Astrocyte (in vitro differentiated cells and primary cell): ENCODE measurements at places on chromosomes 6 and 20.

- DNase-seq = peak; percentile 61
Measured at GRCh38 chr6:52416629-52417151, 3.5 kb upstream of the EFHC1 start.

DNA sequence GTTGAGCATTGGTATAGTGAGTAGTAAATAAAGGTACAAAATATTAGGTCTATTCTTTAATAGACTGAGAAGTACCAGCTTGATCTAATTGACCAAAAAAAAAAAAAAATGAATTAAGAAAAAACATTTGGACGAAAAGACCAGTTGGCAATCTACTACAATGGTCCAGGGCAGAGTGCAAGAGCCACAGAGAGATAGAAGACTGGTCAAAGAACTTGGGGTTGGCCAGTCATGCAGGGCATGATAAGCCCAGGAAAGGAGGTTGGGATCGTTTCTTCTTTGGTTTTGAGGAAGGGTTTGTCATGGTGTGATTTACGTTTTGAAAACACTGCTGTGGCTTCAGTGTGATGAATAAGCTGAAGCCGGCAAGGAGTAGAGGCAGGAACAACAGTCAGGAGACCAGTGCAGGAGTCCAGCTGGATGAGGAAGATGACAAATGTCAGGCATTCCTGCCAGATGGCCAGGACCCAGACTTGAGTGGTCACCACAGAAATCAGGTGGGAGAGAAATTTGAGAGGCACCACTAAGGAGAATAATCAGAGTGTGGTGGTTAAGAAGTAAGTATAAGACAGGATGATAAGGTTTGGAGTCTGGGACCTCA, 14.0 kb downstream of the SMLR1 start:
- DNase-seq = peak; percentile 85

DNA sequence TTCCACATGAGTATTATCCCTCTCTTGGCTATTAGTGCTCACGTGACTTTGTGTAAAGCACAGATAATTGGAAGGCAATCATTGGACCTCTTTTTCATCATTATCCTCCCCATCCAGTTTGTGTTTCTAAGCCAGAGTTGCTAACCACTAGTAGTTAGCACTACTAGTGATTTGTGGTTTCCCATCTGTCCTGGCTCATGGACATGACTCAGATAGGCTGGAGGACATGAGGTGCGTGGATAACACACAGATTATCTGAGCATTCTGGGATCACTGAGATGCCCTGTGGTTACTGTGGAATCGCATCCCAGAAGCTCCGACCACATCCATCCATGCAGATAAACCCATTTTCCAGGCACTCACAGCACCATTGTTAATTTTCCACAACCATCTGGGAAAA, 123.8 kb upstream of the NAA20 start:
- DNase-seq = peak; percentile 58

DNA sequence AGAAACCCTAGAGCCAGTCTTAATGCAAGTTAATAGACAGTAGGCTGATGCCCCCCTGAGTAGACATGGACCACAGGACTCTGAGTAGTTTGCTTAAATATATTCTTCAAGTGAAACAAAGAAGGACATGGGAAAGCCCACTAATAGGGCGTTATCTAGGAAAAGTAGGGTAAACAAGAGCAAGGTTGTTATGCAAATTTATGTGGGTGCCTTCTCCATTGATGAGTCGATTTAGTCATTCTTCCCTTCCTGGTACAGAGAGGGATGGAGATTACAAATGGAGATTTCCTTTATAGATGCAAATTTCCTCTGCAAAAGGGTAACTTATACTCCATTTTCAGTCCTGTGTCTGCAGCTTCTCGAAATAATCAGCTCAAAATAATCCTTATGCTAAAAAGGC, 262.0 kb downstream of the CD83 start:
- no peak for DNase-seq

GRCh38 chr20:48898210-48898609, 23.3 kb upstream of the ARFGEF2 start:
- DNase-seq = peak; percentile 41

GRCh38 chr20:40689943-40690835, 1.2 kb upstream of the MAFB start:
- DNase-seq = peak; percentile 69

GRCh38 chr6:18707714-18708439, 320.7 kb downstream of the RNF144B start:
- DNase-seq = no peak

GRCh38 chr6:151288712-151289398, 49.1 kb downstream of the AKAP12 start:
- DNase-seq = no peak

DNA sequence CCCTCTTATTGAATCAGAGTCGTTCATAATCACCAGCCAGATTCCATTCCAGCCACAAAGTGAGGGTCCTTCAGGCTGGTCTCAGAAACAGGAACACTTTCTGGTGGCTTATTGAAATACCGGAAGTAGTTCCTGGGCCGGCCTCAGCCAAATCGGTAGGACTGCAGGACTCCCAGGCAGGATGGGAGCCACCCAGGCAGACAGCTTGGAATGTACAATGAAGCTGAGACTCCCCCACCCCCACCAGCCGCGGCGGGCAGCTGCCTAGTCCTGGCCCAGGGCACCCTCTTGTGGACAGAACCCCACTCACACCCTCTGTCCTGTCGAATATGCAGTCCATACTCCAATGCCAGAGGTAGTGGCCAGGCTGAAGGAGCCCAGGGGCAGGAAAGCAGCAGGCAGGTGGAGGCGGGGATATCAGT, 43.8 kb downstream of the MDFI start:
- peak; percentile 75 for DNase-seq

DNA sequence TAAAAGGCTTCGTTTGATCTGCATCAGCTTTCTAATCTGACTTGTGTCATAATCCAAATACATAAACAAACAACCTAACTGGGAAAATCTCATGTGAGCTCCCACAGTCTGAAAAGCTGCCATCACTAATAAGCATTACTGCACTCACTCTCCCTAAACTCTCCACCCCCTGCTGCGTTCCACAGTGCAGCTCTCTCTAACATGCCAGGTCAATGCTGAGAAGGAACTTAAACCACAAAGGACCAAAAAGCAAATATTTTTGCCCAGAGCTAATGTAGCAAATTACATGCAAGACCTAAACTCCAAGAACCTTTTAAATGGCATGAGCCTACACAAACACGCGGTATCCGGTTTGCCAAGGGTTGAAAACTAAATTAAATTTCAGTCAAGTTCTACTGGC, 542.3 kb upstream of the JARID2 start:
- peak; percentile 95 for DNase-seq

DNA sequence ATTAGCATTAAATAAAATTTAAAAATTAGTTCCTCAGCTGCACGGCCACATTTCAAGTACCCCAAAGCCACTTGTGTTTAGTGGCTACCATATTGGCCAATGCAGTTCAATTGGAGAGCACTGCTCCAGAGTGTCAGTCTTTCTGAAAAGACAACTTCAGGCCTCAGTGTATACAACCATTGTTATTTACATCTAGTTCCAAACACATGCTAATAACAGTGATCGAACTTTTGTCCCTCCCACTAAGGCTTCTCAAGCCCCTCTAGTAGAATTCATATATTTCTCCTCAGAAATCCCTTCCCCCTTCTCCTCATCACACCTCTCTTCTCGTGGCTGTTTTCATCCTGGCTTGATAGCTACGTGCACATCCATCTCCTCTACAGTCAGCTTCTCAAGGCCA, 32.9 kb downstream of the HIVEP2 start:
- DNase-seq = no peak

- DNase-seq = peak; percentile 41
Measured at GRCh38 chr6:164164876-164165275, 750.4 kb downstream of the QKI start.

DNA sequence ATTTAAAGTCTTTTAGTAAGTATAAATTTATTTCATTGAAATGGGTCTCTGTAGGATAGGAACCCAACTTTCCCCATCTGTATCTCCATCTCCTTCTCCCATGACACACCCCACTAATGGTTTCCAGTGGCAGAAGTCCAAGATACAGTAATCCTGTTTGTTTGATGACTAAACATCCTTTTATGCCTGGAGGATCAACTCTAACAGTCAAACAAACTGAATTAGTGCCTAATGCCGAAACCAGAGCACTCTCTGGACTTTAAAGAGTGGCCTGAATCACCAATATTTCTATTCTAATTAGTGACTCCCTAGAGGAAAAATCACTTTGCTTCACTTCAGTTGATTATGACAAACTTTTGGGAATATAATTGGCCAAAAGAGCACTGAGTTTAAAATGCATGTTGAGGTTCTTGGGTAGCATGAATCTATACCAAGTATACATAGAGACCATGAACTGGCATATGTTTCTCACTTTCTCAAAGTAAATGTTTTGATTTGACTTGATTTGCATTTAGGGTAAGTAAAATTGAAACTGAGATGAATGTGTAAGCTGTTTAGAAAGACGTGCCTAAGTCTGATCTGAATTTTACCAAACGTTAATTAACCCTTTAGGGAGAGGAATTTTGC, 776.4 kb upstream of the NRSN1 start:
- peak; percentile 84 for DNase-seq

DNA sequence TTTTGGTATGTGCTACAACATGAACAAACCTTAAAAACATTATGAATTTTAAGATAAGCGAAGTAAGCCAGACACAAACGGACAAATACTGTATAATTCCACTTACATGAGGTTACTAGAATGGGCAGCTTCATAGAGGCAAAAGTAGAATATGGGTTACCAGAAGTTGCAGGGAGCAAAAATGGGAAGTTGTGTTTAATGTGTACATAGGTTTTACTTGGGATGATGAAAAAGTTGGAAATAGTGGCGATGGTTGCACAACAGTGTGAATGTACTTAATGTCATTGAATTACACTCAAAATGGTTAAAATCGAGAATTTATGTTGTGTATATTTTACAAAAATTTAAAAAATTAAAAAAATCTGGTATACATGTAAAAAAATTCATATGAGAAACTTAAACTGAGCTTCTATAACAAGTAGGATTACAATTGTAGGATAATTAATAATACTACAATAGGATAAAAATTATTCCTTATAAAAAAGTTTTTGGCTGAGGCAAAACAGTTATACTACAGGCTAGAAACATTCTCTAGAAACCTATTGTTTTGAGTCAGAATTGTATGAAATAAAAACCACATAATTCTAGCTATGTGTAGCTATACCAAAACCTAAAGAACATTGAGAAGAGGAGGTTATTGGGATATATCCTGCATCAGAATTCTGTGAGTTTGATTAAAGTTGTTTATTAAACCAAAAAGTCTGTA, 24.8 kb upstream of the DYNLRB1 start:
- DNase-seq = no peak

DNA sequence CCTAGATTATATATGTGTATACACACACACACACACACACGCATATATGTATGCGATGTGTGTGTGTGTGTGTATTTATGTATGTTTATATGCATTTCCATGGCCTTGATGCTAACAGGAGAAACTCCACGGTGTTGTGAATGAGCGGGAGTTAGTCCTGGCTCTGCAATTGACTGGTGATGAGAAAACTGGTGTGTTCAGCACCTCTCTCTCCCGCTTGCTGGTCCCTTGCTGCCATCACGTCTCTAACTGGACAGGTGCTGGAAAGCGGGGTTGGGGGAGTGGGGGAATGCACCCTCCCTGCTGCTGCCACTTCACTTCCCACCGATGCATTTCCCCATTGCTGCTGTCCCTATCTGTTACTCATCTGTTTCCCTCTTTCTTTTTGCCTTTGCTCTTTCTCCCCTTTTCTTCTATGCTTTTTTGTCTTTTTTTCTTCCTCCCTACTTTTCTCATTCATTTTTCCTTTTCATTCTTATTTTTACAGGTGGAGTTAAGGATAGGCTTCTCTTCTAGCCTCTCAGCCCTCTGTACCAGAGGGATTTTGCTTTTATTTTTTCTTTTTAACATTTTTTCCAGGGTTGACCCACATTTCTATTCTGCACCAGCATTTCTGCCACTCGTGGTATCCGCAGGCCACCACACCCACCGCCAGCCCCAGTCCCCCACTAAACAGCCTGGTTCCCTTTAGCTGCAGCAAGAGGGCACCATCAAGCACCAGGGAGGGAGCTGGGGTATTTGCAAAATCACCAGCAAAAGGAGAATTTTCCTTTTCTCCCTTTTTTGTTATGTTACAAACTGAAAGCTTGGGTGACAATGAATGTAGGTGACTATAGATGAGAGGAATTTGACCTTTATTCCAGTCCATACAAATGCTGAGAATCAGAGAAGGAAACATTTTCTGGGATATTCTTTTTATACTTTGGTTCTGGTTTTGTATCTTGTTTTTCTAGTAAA, 115.6 kb downstream of the TCP11 start:
- no peak for DNase-seq

GRCh38 chr20:30484009-30484748, 773.3 kb upstream of the DEFB115 start:
- no peak for DNase-seq

GRCh38 chr20:2663364-2663886, 591 bp downstream of the IDH3B start:
- DNase-seq = no peak

- DNase-seq = no peak
Measured at GRCh38 chr6:155436981-155437749, 18.5 kb downstream of the NOX3 start.

GRCh38 chr6:118507636-118508035, 40.5 kb upstream of the PLN start:
- DNase-seq = no peak

GRCh38 chr6:157974967-157975366, 6.7 kb upstream of the SYNJ2 start:
- DNase-seq = no peak

DNA sequence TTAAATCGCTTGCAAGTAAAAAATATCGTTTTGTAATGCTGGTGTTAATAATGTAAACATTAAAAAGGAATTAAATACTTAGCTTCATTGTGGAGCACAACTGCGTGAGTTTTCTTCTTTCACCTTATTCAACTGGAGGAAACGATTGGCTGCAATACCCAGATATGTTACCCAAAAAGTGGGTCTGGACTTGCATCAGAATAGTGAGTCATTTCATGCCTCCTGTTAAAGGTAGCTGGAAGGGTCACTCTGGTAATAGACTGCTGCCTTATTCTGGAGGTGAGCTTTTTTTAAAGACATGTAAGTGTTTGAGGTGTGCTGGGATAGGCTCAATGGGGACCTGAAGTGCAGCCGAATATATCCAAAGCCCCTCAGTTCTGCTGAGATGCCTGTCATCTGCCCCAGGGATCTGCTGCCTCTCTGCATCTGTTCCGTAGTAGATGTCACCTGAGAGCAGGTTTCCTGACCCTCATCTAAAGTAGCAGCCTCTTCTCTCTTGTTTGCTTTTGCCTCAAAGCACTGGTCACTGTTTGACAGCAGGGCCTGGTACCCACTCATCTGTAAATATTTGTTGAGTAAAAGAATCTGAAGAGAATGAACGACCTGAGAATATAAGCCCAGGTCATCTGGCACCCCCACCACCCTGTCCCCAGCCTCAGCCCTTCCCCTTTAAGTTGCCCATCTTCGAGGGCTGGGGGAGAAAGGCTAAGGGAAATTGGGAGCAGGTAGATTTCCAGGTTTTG, 5.6 kb upstream of the UQCC2 start:
- DNase-seq = no peak

GRCh38 chr20:10423735-10424134, 10.3 kb downstream of the MKKS start:
- no peak for DNase-seq

GRCh38 chr20:653590-654416, 803 bp upstream of the SRXN1 start:
- no peak for DNase-seq
